ENCODE measurements at places on chromosomes 1 and 21.

DNA sequence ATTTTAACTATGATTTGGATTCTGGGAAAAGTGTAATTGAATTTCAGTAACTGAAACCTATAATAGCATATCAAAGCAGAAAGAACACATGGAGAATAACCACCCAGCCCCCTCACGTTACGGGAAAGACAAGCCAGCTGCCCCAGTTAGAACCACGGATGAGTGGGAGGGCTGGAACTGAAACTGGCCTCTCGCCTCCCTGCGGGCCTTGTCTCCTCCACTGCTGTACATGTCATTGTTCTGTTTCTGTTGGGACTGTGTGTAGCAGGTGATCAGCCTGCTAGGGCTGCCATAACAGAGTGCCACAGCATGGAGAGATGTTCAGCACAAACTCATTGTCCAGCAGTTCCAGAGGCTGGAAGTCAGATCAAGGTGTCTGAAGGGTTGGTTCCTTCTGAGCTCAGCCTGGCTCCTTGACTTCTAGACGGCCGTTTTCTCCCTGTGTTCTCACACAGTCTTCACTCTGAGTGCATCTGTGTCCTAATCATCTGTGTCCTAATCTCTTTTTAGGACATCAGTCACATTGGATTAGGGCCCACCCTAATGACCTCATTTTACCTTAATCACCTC, 52.4 kb downstream of the MAP3K21 start:
- no peak for DNase-seq

- DNase-seq, result no peak
These were observed 154.7 kb downstream of the RUNX1 start for GRCh38 chr21:34894401-34894800.

DNA sequence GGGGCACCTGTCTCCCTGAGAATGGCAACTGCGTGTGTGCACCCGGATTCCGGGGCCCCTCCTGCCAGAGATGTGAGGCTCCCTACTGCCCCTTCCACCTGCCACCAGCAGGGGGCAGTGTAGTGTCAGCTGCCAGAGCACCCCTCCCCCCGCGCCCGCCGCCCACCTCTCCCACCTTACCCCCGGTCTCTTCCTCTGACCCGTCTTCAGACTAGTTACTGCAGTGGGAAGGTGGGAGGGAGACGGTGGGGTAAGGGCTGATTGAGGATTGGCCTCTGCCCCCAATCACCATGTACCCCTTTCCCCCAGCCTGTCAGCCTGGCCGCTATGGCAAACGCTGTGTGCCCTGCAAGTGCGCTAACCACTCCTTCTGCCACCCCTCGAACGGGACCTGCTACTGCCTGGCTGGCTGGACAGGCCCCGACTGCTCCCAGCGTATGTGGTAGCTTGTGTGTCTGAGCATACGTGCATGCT, 10.1 kb upstream of the LRRC71 start:
- peak; percentile 87 for DNase-seq

DNA sequence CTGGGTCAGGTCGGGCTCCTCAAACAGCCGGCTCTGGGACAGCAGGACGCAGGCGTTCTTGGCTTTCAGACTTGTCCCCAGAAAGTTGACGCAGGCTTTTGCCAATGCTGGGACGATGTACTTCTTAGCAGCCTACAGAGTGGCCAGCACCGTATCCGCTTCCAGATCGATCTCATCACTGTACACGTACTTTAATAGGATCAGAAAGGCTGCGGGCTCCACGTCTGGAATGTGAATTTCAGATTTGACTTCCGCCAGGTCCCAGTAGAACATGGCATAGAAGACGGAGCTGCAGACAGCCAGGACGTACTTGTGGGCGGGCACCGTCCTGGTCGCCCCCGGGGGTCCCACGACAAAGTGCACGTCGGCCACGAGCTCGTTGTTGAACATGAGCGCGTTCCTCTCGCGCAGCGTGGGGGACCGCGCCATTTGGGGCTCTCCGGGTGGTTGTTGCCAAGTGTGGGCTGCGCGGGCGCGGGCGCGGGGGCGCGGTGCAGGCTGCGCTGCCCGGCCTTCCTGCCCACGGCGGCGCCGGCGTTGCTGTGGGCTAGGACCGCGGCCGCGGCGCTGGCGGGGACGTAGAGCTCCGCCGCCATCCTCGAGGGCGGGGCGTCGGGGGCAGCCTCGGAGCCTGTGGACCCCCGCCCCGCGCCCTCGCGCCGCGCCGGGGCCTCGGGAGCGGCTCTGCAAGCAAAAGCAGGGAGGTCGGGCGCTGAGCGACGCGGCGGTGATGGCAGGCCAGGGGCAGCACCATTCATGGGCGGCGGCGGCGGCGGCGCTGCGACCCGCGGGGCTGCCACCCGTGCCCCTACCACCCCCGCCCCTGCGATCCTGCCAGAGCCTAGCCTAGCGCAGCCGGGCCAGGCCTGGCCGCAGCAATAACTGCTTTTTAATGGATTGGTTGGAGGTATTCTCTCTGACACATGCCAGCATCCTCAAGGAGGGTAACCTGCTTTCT, 10.6 kb downstream of the CNR2 start:
- no peak for DNase-seq

GRCh38 chr1:41539999-41540398, 55.5 kb upstream of the EDN2 start:
- peak; percentile 41 for DNase-seq

- DNase-seq, result no peak
These were observed 74.3 kb downstream of the ETS2 start for GRCh38 chr21:38879912-38880576.

GRCh38 chr21:32138658-32139057, 140.2 kb downstream of the MIS18A start:
- no peak for DNase-seq

GRCh38 chr1:11174261-11174942, 14.8 kb upstream of the ANGPTL7 start:
- DNase-seq, result no peak

- no peak for DNase-seq
These were observed 7.7 kb downstream of the YBX1 start for GRCh38 chr1:42689912-42690311.

DNA sequence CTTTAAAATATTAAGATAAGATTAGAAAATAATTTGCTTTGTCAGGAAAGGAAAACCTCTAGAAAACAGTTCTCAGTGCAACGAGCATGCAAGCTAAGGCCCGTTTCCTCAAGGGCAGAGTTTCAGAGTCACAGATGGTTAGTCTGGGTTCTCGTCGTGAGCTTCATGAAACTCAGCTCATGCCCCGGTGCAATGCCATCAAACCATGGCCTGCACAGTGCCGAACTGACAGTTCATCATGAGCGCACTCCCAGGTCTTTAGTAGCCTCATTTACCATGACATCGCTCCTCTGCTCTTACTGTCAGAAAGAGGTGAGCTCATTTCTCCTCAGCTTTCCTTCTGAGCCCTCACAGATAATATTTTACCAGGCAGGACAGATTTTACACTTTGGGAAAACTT, 319.2 kb downstream of the NTNG1 start:
- DNase-seq, result no peak

GRCh38 chr1:65355031-65355712, 45.8 kb downstream of the DNAJC6 start:
- DNase-seq, result no peak

- no peak for DNase-seq
These were observed 101.5 kb downstream of the ATP1B1 start for GRCh38 chr1:169207797-169208520.

DNA sequence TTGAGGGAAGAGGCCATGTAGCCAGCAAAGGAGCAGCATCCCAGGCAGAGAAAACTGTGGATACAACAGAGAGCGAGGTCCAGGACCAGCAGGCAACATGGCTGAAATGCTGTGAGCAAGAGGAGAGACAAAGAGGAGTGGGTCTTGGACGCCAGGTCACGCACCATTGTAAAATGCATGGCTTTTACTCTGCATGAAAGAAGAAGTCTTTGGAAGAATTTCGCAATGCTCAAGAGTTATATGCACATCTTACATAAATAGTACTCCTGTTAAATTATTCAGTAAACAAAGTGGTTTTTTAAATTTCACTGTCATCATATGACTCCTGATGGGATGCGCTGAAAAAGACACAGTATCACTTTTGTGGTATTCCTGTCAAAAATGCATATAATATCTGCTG, 3.5 kb downstream of the CD244 start:
- DNase-seq, result no peak

GRCh38 chr1:227318853-227319607, 738 bp upstream of the CDC42BPA start:
- no peak for DNase-seq

DNA sequence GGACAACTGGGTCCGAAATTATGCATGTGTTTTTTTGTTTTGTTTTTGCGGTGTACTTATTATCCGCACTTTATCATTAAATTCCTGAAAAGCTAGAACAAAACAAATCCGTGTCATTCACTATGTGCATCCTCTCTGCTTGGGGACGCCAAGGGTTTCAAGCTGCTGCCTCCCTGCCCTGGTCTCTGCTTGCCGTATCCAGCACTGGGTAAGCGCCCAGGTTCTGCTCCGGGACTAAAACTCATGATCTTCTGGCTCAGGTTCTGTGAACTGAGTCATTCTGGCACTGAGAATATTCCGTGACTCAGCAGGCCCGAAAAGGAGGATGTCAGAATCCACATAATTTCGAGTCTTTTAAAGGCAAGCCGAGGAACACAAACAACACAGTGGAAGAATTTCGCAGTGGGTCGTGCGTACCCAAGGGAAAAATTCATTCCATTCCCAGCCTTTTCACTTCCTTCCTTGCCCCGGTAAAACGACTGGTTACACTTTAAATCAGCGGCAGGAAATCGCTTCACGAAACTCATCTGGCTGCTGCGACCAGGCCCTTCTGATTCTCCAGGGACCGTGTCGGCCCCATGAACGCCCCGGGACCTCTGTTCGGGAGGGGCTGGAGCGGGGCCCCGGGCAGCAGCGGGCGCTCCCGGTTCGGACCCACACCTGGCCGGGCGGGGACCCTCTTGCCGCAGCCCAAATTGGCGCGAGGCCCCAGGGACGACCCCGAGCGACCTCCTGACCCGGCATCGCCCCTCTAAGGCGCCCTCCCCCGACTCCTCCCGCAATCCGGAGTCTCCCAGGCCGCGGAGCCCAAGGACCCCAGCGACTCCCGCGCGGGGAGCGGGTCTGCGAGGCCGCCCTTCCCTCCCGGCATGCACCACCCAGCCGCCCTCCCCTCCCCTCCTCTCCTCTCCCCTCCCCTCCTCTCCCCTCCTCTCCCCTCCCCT, 746 bp upstream of the LAMC1 start:
- peak; percentile 64 for DNase-seq

DNA sequence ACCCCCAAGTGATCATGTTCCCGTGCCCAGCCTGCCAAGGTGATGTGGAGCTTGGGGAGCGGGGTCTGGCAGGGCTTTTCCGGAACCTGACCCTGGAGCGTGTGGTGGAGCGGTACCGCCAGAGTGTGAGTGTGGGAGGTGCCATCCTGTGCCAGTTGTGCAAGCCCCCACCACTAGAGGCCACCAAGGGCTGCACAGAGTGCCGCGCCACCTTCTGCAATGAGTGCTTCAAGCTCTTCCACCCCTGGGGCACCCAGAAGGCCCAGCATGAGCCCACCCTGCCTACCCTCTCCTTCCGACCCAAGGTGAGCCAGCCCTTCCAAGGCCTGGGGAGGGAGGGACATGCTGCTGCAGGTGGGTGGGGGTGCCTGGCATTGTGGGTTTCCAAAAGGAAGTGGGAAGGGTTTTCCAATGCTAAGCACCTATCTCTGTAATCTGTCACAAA, 2.3 kb downstream of the TRIM46 start:
- peak; percentile 69 for DNase-seq

GRCh38 chr21:44087426-44088400, 19.5 kb upstream of the PWP2 start:
- no peak for DNase-seq

GRCh38 chr1:18883636-18884418, 18.5 kb downstream of the ALDH4A1 start:
- peak; percentile 90 for DNase-seq

DNA sequence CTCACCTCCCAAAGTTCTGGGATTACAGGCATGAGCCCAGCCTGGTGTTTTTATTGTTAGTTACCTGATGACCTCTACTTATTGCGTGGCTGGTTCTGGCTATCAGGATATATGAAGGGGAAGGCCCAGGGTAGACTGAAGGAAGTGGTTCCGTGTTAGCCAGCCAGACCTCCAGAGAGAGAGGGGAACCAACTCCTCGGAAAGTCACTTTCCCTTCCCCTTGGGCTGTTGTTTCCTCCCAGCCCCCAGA, 2.5 kb upstream of the RCSD1 start:
- no peak for DNase-seq

- DNase-seq, result no peak
These were observed 41.5 kb downstream of the CCDC30 start for GRCh38 chr1:42504535-42505128.

- DNase-seq, result no peak
These were observed 12.7 kb downstream of the NFASC start for GRCh38 chr1:204883405-204883804.

DNA sequence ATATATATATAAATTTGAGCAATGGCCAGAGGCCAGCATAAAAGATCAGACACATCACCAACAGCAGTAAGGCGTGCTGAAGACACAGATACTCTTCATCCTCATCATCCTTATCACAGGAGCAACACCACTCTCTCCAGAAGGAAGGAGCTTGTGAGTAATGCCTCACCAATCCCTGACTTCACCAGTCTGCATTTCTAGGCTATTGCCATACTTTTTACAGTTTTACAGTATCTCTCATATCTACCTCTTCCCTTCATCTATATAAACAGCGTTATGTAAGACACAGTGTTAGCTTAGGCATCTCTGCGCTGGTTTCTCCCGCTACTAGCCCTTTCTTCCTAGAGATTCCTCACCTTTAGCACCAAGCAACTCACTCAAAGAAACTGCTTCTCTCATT, 2.4 kb upstream of the ABL2 start:
- no peak for DNase-seq

- no peak for DNase-seq
These were observed 125.2 kb downstream of the ZNF648 start for GRCh38 chr1:181936269-181936668.
